Cortex of kidney (tissue), 1 donor: ENCODE measurements at places on chromosomes 7 and 10.

- no peak for DNase-seq
Measured at GRCh38 chr7:1466524-1467271, 7.4 kb upstream of the MICALL2 start.

- DNase-seq: no peak
Measured at GRCh38 chr10:124701881-124702656, 42.1 kb downstream of the FAM53B start.

DNA sequence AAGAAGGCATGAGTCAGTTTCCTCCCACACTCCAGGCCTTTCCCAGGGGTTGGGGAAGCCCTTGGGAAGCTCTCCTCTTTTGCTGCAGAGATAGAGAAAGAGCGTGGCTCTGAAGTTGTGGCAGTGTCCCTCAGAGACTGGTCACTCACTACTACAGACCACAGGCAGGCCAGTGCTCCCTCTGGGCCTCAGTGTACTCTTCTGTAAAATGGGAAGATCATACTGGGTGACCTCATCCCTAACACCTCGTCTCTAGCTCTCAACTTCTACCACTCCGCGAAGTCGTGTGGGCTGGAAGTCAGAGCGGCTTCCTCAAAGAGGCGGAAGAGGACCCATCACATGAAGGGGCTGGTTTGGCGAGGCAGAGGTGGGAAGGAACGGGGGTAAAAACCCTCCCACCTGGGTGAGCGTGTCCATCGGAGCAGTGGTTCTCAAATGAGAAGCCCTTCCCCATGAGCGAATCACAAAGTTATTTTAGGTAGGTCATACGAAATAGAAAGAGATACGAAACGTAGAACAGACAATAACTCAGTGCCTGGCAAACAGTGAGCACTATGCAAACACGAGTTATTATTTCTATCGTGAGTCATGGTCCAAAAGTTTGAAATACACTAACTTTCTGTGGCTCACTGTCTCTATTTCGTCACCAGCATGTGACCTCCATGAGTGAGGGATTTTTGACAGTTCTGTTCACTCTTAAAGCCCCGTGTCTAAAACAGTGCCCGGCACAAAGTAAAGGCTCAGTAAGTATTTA lies 32.7 kb downstream of the PRKAG2 start:
- DNase-seq: no peak

DNA sequence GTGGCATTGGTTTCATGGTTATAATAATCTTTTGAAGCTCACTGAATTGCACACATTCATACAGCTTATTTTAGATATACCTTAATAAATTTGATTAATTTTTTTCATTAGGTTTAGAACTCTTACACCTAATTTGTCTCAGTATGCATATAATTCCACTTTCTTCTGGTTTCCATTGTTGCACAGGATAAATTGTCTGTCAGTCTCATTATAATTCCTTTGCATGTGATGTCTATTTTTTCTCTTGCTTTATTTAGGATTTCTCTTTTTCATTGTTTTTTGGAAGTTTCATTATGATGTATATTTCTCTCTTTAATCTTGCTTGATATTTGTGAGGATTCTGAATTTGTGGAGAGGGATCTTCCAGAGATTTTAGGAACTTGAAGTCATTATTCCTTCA lies 84.7 kb downstream of the ARL5B start:
- no peak for DNase-seq

GRCh38 chr7:54995610-54996363 lies 23.0 kb upstream of the EGFR start:
- no peak for DNase-seq

DNA sequence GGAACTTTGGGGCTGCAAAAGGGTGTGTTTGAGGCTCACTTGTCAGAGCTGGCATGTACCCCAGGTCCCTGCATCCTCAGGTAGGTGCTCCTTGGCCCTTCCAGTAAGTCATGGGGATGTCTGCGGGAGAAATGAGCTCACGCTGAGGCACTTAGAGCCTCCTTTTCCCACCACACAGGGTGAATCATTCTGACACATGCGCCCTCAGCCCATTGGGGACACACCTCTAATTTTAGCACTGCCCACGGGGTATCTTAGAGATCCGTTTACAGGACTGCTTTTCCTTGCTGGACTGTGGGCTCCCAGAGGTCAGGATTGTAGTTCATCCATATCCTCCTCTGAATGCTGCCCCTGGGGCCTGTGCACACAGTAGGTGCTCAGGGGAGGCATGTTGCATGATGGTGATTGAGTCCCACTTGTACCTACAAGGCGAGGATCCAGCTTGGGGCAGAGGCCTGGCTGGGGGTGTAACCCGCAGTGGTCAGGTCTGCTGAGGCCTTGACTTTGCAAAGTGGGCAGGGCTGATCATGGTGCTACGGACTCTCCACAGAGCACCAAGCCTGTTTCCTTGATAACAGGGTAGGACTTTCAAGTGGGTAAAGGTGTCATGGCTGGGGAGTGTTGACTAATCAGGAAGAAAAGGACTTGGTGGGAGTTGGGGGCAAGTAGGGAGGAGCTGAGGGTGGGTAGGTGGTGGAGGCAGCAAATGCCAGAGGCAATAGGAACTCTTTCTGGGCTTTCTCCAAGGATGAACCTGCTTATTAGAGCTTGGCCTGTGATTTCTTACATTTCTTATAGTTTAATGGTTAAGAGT lies 5.8 kb downstream of the TSPAN15 start:
- no peak for DNase-seq

DNA sequence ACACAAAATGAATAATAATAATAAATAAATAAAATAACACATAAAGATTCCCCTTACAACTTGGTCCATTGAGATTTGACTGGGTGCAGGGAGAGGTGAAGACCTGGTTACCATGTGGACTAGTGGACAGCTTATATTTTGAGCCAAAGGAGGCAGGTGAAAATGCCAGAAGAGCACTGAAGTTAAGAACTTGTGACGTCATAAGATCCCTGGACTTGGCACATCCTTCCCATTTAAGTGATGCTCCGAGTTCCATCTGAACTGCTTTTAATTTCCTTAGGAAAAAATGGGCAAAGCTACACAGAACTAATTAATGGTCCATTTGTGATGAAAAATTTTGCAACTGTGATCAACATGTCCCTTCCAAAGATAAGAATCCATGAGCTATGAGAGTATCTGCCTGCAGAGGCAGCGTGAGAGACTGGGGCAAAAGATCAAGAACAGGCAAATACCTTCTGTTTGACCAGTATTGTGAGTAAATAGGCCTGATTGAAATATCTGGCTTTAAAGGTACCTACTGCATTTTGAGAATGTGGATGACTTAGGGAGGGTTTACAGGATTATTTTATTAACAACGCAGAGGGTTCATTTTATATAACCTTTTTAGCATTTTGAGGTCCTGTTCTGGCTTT lies 101.2 kb upstream of the POT1 start:
- DNase-seq: no peak

DNA sequence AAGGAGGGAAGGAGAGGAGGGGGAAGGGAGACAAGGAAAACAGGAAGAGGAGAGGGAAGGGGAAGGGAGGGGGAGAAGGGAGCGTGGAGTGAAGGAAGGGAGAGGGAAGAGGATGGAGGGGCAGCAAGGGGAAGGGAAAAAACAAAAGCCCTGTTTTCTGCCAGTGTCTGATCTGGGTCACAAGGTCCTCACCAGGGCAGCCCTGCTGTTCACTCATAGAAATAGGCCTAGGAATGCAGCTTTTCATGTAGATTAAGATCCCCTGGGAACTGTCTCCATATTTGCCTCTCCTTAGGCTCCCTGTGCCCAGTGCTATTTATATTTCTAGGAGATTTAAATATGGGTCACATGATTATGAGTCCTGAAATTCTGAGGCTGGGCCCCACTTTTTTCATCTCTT lies 790.7 kb downstream of the TNS3 start:
- no peak for DNase-seq

DNA sequence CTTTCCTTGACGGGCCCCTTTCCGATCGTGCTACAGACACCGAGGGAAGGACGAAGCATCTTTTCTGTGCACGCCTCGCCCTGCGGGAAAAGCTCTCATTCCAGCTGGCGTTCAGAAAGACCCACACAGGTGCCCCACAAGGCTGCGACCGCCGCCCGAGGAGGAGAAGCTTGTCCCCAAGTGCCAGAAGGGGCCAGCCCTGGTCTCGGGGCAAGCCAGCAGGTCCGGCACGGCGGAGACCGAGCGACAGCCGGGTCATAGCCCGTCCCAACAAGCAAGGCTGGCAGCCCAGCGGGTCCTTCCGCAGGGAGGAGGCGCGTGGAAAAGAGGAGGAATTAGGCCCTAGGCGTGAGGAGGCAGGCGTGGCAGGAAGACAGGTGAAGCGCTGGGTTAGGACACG lies 62.7 kb downstream of the TNRC18 start:
- no peak for DNase-seq

DNA sequence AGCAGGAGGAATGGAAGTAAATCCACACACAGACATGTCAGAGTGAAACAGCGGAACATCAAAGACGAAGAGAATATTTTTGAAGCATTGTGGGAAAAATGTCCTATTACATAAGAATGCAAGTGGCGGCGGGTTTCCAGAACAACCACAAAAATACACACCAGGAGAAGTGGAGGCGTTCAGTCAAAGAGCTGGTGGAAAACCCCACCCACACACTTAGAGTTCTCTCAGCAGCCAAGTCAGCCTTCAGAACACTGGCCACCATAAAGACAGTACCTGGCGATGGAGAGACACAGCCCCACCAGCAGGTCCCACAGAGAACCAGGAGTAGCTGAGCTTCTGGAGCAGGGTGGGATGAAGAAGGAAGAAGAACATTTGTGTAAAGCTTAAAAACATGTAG lies 23.7 kb downstream of the NKX6-2 start:
- no peak for DNase-seq

DNA sequence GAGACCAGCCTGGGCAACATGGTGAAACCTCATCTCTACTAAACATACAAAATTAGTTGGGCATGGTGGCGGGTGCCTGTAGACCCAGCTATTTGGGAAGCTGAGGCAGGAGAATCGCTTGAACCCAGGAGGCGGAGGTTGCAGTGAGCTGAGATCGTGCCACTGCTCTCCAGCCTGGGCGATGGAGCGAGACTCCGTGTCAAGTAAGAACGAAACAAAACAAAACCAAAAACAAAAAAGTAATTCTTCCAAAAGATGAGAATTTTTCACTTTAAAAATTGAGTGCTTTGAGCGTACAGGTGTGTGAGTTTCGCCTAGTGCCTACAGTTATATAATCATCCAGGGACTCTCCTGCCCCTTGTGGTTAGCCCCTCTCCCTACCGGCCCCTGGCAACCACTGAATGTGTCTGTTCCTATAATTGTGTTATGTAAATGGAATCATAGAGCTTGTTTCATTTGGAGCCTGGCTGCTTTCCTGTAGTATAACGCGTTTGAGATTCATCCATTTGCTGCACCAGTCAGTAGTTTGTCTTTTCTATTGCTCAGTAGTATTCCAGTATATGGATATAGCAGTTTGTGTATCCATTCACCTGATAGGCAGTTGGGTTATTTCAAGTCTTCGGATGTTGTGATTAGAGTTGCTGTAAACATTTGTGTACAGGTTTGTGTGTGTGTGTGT lies 80.0 kb downstream of the RBM33 start:
- DNase-seq: no peak

DNA sequence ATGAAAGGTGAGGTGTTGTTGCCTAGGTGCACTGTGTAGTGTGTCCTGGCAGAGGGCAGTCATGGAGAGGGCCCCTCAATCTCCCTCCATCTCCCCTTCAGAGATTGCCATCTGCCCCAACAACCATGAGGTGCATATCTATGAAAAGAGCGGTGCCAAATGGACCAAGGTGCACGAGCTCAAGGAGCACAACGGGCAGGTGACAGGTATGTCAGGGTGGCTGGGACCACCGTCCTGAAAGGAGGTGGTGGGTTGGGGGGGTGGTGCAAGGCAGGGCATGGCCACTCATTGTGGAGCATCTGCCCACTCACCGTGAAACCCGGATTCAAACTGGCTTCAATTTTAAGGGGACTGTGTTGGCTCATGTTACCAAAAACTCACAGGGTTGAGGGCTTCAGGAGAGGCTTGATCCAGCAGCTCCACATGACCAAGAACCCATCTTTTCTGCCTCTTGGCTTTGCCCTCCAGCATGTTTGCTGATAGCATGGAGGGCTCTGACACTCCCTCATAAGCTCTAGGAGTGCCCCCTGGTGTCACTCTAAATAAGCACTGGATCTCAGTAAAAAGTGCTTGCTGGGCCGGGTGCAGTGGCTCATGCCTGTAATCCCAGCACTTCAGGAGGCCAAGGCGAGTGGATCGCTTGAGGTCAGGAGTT lies 12.2 kb downstream of the ARPC1B start:
- DNase-seq: no peak

- DNase-seq: no peak
Measured at GRCh38 chr7:90605055-90605454, 8.9 kb downstream of the CDK14 start.

GRCh38 chr10:124185084-124185483 lies 91.7 kb upstream of the CHST15 start:
- DNase-seq: no peak

DNA sequence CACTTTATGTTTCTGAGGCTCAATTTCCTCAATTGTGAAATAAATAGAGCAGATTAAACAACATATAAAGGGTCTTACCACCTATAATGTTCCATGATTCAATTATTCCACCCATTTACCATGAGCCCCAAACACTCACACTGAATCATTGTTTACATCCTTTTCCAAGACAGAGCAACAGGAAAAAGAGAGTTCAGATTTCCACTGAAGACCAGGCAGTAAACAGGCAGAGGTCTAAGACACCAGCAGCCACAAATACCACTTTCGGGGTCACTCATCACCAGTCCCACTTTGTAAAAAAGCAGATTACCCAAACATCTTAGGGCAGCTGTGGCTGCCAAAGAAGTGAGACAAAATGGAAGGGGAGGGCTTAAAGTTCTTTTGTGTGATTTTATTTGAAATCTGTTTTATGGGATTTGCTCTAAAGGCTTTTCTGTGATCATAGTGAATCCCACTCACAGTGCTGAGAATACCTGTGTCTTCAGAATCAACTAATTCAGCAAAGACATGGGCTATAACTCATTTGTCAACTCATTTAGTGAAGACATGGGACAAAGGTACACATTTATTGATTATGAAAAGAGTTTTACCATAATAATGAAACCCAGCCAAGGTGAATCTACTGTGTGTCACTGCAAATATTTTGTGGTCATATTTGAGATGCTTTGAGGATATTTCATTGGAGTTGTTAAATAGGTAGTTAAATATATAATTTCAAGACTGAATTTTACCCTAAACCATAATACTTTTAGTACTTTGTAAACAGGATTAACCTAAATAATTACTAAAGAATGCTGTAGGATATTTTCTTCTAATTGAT lies 24.8 kb upstream of the DLD start:
- no peak for DNase-seq

DNA sequence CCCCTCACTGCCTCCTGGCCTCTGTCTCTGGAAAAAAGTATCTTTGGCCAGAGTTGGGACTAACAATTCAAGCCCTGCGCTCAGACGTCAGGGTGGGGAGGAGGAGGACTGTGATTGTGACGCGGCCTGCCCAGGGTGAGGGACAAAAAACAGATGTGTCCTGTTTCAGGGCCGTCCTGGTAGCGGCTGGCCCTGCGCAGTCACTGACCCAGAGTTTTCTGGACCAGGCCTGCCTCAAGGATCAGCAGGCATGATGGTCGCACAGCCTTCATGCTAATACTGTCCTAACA lies 110.1 kb downstream of the CYTH3 start:
- no peak for DNase-seq

GRCh38 chr7:77831481-77831880 lies 32.9 kb downstream of the PHTF2 start:
- DNase-seq: no peak

GRCh38 chr7:1559626-1560590 lies 3.9 kb upstream of the TMEM184A start:
- no peak for DNase-seq
